ENCODE measurements at places on chromosomes 11 and 22. TPM values are rescaled to one million over a fixed set of nuclear protein-coding genes. Genes with fewer than 3 reads are reported as not detected.

The AGBL2 gene
- 0.48 TPM for total RNA-seq

The LRRN4CL gene
- under 0.01 TPM for total RNA-seq

The RFPL1 gene
- not detected for total RNA-seq

The MYBPC3 gene
- total RNA-seq: not detected

The TNNT3 gene
- total RNA-seq: 0.96 TPM

The TMEM151A gene
- not detected for total RNA-seq

The PHOX2A gene
- total RNA-seq: not detected

The MYRF gene
- total RNA-seq: 0.72 TPM

The PARVG gene
- not detected for total RNA-seq

The TUG1 gene
- 19.0 TPM for total RNA-seq

The SLC22A12 gene
- total RNA-seq: not detected

The RHOD gene
- 149 TPM for total RNA-seq

All from tracheal epithelial cell (primary cell).